NCI-H2081 (cell line): ENCODE measurements at places on chromosomes 13 and 19.

GRCh38 chr19:9868983-9869617 lies 34.0 kb downstream of the PIN1 start:
- DNase-seq = no peak

DNA sequence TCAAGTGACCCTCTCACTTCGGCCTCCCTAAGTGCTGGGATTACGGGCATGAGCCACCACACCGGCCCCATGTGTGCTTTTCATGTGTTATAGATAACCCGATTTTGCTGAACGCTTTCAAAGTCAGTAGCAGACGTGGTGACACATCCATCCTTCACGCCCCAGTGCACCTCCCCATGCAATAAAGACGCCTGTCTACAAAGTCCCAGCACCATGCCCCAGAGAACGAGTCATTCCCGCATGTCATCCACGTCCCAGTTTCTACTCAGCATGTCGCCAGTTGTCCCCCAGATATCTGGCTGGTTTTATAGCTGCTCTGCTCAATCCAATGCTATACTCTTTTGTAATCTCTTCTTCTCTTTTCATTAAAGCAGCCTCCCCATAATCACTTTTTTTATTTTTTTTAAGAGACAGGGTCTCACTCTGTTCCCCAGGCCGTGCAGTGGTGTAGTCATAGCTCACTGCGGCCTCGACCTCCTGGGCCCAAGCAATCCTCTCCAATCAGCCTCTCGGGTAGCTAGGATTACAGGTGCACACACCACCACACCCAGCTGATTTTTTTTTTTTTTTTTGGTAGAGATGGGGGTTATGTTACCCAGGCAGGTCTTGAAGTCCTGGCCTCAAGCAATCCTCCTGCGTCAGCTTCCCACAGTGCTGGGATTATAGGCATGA lies 42.5 kb downstream of the DNM2 start:
- no peak for DNase-seq

DNA sequence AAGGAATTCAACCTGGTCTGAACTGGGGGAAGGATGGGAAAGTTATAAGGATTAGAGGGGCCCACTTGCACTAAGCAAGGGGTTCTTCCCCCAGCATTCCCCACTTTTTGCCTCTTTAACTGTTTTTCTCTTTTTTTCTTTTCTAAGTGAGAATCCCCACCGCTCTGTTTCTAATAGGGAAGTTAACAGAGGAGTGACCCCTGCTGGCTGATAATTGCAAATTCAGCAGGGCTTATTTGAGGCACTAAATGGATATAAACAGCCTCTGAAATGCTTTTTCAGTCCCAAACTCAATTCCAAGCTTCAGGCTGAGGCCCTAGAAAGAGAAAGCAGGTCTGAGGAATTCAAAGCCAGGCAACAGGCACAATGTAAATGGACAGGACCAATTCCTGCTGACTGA lies 38.2 kb upstream of the CEACAM21 start:
- DNase-seq = no peak

GRCh38 chr13:39760521-39760920 lies 105.1 kb downstream of the COG6 start:
- DNase-seq = no peak

GRCh38 chr13:50241479-50241878 lies 226.2 kb downstream of the KCNRG start:
- DNase-seq = no peak

- no peak for DNase-seq
These were observed 168.7 kb downstream of the KDM4B start for GRCh38 chr19:5137571-5138124.

DNA sequence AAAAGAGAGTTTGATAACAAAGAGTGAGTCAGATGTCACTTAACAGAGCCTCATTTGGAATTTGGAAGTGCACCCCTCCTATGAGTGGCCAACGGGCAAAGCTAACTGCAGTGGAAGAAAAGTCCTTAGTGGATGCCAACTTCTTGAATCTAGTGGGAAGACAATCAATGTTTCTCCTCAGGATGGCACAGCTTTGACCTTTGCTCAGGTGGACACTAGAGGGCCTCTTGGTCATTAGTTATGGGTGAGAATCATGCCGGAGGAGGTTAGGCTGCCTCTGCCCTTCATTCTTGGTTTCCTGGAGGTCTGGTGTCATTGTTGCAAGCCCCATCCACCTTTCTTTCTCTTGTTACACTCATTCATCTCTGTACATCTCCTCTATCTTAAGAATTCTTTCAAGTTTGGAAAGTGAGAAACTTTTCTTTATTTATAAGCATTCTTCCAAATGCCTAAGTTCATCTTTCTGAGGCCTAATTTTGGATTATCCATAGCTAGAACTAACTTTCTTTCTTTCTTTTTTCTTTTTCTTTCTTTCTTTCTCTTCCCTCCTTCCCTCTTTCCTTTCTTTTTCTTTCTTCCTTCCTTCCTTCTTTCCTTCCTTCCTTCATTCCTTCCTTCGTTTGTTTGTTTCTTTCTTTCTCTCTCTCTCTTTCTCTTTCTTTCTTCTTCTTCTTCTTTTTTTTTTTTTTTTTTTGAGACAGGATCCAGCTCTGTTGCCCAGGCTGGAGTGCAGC lies 327.2 kb upstream of the TSHZ3 start:
- DNase-seq = no peak

GRCh38 chr13:30863231-30863630 lies 42.8 kb upstream of the MEDAG start:
- no peak for DNase-seq

GRCh38 chr19:53525922-53526321 lies 12.0 kb upstream of the ZNF331 start:
- no peak for DNase-seq

DNA sequence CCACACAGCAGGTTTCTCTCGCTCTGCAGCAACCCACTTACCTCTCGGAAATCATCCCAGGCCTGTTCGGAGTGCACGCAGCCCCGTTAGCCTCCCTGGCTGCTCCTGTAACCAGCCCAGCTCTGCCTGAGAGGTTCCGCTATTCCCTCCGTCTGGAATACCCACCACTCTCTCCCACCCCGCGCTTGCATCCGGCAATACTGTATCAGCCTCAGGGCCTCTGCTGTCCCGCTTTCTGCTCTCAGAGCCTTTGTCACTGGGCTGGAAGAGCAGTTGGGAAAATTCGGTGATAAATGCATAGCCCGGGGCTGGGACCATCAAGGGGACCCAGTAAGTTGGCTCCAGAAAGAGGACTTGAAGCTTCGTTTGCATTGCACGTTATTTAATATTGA lies 759 bp upstream of the TLE6 start:
- DNase-seq = no peak

DNA sequence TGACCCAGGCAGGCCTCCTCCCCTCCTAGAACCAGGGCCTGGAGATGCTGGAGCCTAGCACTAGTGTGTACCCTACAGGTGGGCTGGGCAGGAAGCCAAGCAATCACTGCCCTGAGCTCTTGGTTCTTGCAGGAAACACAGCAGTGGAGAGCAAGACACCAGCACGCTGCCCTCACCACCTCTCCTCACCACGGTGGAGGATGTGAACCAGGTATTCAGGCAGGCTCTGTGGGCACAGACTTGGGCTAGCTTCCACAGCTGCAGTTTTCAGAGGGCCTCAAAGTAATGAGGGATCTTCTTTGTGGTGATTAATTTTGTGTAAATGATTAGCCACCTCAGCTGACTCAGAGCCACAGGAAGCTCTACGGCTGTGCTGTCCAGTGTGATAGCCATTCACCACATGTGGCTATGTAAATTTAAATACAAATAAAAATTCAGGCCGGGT lies 13.6 kb upstream of the GPI start:
- peak; percentile 50 for DNase-seq
